HS-27A (cell line): ENCODE measurements at places on chromosomes 16 and 17.

DNA sequence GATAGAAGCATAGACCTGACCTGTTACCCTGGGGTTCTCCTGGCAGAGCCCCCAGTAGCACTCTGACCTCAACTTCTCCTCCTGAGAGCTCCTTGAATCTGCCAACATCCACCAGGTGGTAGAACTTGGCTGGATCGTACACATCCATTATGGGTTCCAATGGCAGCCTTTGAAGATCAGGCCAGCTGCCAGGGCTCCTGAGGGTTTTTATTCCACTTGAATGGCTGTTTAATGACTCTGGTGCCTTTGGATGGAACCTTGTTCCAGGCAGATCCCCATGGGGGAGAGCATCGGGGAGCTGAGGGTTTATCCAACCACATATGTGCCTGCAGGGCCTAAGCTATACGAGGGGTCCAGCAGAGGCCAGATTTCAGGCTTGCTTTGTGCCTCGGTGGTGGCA lies 47.1 kb upstream of the CLEC19A start:
- DNase-seq: no peak

- no peak for DNase-seq
Observed at GRCh38 chr16:79543219-79543618, 57.3 kb downstream of the MAF start.

GRCh38 chr17:41538565-41538991 lies 10.5 kb upstream of the KRT19 start:
- no peak for DNase-seq

- no peak for DNase-seq
Observed at GRCh38 chr17:10649602-10650001, 7.5 kb downstream of the MYH3 start.

- no peak for DNase-seq
Observed at GRCh38 chr16:60150907-60151306, 1416.8 kb upstream of the GOT2 start.

GRCh38 chr17:70622368-70623260 lies 453.3 kb downstream of the KCNJ2 start:
- no peak for DNase-seq

DNA sequence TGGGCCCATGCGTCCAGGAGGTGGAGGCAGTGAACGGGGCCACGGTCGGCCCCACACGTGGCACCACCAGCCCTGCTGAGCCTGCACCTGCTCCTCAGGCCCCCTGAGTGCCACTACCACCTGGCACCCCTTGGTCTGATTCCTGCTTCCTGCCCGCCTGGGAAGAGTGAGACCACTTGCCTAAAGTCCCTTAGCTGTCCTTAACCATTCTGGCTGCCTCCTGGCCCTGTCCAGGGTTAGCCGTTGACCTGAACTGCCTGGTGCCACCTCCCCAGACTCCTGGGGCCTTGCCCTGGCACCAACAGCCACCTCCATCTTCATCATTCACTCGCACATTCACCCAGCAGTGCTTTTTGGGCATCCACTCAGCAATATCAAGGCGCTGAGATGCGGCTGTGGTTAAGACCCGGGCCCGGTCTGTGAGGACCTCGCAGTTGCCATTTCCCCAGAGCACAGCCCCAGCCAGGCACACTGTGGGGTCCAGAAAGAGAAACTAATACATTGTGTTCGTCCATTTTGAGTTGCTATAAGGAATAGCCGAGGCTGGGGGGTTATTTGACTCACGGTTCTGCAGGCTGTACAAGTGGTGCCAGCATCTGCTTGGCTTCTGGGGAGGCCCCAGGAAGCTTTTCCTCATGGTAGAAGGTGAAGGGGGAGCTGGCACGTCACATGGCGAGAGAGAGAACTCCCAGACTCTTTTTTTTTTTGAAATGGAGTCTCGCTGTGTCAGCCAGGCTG lies 318.4 kb downstream of the SEC14L1 start:
- DNase-seq: no peak

- no peak for DNase-seq
Observed at GRCh38 chr17:21194226-21194625, 19.7 kb downstream of the TMEM11 start.

GRCh38 chr17:29663155-29663554 lies 40.4 kb upstream of the CORO6 start:
- DNase-seq: no peak

- no peak for DNase-seq
Observed at GRCh38 chr17:80774643-80775281, 216.9 kb upstream of the CHMP6 start.

DNA sequence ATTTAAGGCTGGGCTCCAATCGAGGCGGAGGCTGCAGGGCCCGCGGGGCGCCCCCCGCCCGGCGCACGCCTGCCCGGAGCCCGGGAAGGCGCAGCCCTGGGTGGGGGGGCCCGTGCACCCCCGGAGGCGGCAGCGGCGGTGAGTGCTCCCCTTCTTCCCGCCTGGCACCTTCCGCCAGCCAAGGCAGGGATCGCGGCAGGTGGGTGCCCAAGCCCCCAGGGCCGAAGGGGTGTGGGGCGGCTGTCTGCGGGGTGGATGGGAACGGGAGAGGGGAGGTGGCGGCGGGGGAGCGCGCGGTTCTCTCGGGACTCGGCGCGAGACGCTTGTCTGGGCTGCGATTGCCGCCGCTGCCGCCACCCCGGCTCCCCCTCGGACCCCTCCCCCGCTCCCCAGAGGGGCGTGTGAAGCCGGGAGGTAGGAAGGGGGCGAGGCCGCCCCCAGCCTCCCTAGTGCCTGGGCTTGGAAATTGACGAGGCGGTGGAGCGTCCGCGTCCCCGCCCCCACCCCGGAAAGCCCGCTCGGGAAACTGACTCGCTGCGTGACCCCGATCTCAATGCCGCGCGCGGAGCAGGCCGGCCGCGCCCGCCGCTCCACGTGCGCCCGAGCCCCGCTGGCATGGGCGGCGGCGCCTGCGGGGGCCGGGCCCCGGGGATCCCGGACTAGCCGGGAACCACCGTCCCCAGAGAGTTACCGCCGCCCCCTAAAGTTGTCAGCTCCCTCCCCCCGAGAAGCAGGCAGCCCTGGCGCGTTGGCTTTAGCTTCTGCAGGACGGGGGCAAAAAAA lies 231.5 kb downstream of the MRTFB start:
- no peak for DNase-seq

DNA sequence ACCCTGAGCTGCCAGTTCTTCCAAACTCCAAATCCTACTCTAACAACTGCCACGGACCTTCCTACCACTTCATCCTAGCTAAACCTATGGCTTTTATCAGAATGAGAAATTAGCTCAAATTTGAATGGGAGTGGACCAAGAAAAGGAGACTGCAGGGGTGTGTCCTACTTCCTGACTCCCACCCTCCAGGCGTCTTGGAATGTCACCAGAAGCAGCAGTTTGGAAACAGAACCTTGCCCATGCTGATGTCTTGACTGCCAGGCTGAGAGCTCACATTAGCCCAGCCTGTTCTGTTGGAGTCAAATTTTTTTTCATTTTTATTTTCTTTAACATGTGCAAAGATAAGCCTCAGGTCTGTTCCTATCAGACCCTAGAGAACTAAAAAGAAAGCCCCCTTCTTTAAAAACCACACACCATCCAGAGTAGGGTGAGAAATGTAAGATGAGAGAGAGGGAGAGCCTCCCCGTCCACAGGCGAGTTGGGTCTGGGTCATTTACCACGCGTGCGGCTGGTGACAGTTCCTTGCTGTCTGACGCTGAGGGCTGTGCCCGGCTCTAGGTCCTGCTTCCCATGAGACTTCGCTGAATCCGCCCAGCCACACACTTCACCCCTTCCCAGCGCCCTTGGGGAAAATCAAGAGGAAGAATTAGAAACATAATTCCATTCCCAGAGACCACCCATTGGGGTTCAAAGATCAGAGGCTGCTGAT lies 54.3 kb downstream of the WNT3 start:
- no peak for DNase-seq

- no peak for DNase-seq
Observed at GRCh38 chr16:75065521-75066149, 50.9 kb downstream of the LDHD start.

DNA sequence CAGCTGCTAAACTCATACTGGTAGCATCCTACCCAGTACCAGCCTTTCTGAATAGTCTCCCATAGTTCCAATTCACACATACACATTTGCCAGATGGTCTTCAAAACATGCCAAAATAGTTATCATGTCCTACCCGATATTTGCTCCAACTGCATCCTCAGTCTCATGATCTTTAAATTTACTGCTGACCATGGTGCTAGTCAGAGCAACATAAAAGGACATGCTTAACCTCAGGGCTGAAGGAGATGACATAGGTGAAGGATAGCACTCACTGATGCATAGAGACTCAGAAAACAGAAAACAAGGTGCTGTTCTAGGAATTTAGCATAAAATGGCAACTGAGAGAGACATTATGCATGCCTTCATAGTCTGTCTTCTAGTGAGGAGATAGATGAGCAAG lies 200.6 kb upstream of the CCL2 start:
- DNase-seq: no peak

- no peak for DNase-seq
Observed at GRCh38 chr16:67936880-67937605, 393 bp upstream of the PSMB10 start.

DNA sequence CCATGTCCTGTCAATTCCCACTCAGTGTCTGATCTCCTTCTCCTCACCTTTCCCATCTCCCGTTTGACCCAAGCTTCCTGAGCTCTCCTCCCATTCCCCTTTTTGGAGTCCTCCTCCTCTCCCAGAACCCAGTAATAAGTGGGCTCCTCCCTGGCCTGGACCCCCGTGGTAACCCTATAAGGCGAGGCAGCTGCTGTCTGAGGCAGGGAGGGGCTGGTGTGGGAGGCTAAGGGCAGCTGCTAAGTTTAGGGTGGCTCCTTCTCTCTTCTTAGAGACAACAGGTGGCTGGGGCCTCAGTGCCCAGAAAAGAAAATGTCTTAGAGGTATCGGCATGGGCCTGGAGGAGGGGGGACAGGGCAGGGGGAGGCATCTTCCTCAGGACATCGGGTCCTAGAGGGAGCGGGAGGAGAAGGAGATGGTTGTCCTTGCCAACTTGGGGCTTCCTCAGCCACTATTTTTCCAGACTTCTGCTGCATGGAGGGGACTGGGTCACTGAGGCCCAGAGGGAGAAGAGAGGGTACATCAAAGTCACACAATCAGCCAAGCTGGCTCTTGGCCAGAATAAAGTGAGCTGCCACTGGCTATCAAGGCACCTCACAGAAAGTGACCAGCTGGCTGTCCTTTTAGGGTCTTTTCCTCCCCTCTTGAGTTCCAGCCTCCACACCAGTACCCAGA lies 1.9 kb upstream of the TBC1D10B start:
- DNase-seq: no peak

DNA sequence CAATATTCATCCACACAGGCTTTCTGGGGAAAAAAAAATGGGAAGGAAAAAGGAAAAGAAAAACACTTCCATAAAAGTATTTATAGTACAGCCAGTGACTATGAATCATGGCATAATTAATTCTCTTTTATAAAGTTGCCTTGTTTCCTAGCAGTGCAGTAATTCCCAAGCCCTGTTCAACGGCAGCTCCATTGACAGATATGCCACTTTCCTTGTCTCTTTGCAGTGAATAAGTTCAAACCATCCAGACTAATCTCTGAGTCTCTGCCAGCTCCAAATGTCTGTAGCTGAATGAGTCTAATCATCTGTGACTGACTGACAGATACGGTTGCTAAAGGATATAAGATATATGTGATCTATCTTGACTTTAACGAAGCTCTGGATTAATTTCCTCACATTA lies 52.9 kb upstream of the KCNJ16 start:
- no peak for DNase-seq
